ENCODE measurements at places on chromosomes 3 and 15.

- DNase-seq = no peak
Observed at GRCh38 chr15:36678308-36678707, 98.9 kb downstream of the CDIN1 start.

GRCh38 chr3:115931581-115931980 is 308.3 kb downstream of the GAP43 start:
- no peak for DNase-seq

DNA sequence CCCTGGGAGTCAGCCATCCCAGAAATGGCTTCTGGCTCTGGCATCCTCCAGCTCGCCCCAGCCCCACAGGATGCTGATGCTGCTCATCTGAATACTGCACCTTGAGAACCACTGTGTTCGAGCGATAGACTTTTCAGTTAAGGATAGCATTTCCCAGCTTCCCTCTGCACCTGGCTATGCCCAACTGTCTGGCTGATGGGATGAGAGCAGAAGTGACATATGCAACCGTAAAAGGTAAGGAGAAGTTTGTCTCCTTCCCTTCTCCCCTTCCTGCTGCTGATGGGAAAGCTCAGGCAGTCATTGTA is 9.7 kb upstream of the HHATL start:
- DNase-seq = no peak

GRCh38 chr3:14633819-14634424 is 17.6 kb upstream of the CCDC174 start:
- no peak for DNase-seq

- DNase-seq = no peak
Observed at GRCh38 chr3:157475921-157476414, 27.2 kb downstream of the VEPH1 start.

DNA sequence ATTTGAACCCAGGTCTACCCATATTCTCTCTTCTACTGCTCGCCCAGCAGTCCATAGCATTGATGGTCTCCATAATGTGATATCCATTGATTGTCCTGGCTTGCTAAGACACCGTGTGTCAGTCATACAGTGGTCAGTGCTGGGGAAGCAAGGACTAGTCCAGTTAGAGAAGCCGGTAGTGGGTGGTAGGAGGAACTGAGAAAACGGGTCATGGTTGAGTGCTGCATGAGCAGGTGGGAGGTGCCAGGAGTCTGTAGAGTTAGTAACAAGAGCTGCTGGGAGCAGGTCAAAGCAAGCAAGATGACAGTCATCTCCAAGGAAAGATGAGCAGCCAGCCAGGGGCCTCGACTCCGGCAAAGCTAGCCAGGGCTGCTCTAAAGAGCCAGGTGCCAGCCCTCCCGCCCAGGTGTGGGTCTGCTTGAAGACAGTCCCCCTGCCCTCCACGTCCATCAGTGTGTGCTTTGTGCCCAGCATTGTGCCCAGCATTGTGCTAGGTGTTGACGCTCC is 29.5 kb upstream of the USP3 start:
- DNase-seq = no peak

DNA sequence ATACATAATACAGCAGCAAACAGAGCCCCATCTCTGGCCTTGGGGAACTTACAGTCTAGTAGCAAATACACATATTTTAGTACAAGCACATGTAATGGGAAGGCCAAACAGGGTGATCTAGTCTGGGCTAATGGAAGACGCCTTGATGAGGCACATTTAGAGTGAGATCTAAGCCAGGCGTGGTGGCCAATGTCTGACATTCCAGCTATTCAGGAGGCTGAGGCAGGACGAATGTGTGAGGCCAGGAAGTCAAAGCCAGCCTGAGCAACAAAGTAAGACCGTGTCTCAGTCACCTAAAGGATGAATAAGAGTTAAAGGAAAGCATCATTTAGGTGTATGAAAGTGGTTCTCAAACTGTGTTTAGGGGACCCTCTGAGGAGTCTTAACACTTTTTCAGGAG is 291.9 kb downstream of the MAGI1 start:
- no peak for DNase-seq

DNA sequence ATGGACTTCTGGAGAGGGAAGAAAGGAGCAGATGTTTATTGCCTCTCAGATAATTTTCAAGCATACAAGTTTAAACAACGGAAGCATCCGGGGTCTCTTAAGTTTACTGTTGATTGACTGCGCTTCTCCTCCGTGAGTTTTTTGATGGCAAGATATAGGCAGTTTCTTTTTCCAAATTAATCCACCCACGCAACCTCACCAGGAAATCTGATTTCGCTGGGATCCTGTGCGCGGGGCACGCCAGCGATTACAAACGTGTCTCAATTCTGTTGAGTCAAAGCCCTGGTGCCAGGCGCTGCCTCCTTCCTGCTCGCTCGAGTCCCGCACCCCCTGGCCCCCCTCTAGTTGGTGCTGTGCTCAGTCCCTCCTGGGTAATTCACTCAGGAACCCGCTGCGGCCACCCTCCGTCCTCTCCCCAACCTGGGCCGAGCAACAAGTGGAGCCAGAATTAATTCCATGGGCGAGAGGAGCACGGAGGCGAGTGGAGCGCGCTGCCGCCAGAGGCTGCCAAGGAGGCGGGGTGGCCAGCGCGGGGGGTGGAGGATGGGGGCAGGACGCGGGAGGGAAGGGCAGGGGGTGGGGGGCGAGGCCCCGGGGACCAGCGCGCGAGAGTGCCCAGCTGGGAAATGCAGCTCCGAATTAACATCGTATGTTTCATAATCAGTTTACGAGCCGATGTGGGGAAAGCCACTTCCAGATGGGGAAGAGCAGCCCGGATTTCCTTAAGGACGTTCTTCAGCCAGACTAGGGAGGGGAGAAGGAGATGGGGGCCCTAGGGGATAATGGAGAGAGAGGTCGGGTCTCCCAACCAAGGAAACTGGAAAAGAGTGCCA is 6.0 kb downstream of the WNT5A start:
- DNase-seq = no peak

GRCh38 chr3:122636697-122637096 is 43.9 kb upstream of the PARP14 start:
- DNase-seq = no peak

GRCh38 chr15:42154212-42154941 is 2.1 kb downstream of the PLA2G4F start:
- no peak for DNase-seq

DNA sequence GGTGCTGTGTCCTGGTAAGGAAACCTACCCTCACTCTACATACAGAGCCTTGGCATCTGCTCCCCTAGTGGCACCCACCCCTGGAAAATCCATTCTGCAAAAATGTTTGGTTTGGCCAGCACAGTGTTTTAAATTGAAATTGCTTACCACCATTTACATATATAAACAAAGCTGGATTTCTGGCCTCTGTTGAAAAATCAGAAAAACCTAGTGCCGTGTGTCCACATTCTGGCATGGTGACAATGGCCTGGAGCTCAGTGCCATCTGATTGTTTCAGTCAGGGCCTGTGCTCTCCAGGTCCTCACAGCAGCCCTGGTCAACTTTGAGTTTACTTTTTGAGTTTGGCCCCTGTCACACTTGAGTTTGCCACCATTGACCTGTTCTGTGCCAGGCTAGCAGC is 2.9 kb upstream of the IL17RC start:
- DNase-seq = no peak

DNA sequence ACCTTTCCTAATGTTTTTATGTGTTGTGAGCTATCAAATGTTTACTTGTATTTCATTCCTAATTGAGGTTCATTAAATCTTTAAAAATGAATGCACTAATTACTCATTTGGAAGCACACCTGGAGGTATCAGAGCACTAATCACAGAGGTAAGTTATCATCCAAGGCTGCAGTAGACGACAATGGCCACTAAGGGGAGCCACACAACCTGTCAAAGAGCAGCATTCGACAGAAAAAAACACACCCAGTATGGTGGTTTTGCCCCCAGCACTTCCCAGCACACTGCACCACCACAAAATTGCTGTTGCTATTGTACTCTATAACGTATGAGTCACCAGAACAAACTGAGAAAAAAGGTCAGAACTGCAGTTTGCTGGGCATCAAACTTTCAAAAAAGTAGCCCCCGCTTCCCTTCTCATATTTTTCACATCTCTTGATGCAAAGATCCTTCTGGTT is 205.9 kb upstream of the IGF1R start:
- DNase-seq = no peak

- DNase-seq = no peak
Observed at GRCh38 chr3:172707030-172707429, 3.8 kb downstream of the NCEH1 start.

Measured in activated gamma-delta T cell (primary cell).